Activated T-helper 1 cell treated with Interleukin-2 at 50 U/mL for 16 hours (primary cell): ENCODE measurements at places on chromosomes 11 and 22.
A peak's percentile ranks its signal among the peaks of the same experiment; 100 is the strongest.

DNA sequence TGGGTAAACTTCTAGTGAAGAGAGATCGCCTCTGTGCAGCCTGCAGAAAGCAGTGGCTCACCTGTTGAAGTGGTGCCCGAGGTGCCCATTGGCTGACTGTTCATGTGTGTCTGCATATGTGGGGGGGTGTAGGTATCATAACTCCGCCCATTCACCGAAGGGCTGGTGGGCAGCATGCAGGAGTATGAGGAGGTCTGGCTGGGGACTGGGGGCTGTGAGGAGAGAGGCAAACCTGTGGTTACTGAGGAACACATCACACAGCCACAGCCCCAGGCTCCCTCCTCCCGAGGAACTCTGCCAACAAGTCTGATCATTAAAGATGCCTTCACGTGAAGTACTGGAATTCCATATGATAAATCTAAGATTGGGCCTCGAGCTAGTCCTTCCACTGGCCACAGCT is 20.5 kb downstream of the PAX6 start:
- DNase-seq = no peak

- peak; percentile 51 for DNase-seq
These were observed 29.2 kb upstream of the XBP1 start for GRCh38 chr22:28829358-28830181.

DNA sequence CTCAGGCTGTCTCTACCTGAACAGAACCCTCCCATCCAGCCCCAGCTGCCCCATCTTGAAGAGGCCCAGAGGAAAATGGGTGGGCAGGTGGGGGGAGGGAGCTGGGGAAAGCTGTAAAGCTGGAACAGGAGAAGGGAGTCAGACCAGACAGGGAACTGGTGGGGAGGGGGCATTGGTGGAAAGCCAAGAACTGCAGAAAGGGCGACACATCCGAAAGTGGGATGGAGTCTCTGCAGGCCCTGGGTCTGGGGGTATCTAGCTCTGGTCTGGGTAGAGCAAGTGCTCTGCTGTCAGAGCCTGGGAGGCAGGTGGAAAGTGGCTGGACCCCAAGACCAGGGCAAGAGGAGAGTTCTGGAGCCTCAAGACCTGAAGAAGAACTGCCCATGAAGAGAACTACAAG is 7.7 kb downstream of the TMPRSS13 start:
- DNase-seq = no peak

DNA sequence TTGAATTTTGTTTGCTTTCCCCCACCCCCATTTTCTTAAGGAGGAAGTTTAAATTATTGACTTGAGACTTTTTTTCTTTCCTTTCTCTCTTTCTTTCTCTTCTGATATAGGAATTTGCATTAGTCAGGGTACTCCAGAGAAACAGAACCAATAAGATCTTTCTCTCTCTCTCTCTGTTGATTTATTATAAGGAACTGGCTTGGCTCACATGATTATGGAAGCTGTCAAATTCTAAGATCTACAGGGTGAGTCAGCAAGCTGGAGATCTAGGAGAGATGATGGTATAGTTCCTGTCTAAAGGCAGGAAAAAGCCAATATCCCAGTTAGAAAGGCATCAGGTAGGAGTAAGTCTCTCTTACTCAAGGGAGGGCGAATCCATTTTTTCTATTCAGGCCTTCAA is 64.0 kb downstream of the CCDC81 start:
- DNase-seq = no peak

GRCh38 chr11:125170510-125171031 is 6.0 kb downstream of the PKNOX2 start:
- DNase-seq = no peak

GRCh38 chr11:93370260-93370659 is 39.7 kb downstream of the DEUP1 start:
- DNase-seq = no peak

DNA sequence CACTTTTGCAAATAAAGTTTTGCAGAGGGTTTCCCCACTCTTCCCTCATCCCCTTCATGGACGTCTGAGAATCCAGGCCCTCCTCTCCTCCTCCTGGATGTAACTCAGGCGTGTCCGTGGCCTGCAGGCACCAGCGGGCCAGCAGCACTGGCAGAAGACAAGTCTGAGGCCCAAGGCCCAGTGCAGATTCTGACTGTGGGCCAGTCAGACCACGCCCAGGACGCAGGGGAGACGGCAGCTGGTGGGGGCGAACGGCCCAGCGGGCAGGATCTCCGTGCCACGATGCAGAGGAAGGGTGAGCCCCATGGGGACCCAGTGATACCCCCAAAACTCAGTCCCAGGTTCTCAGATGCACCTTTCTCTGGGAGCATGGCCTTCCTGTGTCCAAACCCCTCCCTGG is 14.4 kb downstream of the TUB start:
- no peak for DNase-seq

GRCh38 chr11:64772303-64773018 is 5.9 kb downstream of the SF1 start:
- no peak for DNase-seq

- no peak for DNase-seq
These were observed 51.6 kb downstream of the CLMP start for GRCh38 chr11:123143476-123143875.

DNA sequence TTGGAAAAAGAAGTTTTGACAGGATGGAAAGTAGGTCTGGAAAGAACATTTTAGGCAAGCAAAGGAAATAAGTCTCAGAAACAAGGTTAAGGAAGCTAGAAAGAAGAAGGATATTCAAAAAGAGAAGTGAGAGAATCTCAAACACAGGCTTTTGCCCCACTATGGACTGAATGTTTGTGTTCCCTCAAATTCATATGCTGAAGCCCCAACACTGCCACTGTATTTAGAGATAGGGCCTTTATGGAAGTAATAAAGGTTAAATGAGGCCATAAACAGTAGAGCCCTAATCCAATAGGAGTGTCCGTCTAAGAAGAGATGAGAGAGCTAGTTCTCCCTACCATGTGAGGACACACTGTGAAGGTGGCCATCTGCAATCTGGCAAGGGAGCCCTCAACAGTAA is 20.6 kb upstream of the RPS13 start:
- DNase-seq = no peak

GRCh38 chr11:30712749-30713148 is 126.6 kb upstream of the MPPED2 start:
- DNase-seq = no peak

DNA sequence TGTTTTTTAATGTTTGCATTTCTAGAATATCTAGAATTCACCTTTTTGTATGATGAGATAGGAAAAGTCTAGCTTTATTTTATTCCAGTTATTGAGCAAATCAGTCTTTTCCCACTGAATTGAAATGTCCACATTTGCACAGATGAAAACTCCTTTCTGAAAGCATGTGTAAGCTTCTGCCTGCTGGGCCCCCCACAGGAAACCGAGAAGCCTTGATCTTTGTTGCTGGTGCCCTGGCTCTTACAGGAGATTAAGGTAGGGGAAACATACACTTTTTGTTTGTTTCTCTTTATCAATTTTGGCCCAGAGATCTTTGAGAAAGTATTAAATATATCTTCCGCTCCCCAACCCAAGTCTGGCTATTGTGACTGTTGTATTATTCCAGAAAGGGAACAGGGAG is 87.2 kb upstream of the GNAZ start:
- DNase-seq = no peak

- no peak for DNase-seq
These were observed 1.0 kb upstream of the PLAAT2 start for GRCh38 chr11:63564056-63564774.

DNA sequence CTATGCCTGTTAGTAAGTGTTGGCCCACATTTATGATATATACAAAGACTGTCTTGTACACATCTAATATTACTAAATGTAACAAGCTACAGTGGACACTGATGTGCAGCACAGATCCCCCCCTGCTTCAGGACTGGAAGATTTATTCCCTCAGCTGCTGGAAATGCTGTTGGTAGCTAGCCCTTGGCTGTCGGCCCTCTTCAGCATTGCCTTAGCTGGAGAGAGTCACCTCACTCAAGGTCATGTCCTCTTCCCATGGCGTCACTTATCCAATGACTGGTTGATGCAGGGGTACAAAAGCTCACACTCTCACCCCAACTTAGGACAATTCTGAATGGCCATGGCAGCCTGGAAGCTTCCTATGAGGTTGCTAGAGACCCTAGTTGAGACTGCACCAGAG is 312.7 kb downstream of the SOX6 start:
- DNase-seq = no peak

DNA sequence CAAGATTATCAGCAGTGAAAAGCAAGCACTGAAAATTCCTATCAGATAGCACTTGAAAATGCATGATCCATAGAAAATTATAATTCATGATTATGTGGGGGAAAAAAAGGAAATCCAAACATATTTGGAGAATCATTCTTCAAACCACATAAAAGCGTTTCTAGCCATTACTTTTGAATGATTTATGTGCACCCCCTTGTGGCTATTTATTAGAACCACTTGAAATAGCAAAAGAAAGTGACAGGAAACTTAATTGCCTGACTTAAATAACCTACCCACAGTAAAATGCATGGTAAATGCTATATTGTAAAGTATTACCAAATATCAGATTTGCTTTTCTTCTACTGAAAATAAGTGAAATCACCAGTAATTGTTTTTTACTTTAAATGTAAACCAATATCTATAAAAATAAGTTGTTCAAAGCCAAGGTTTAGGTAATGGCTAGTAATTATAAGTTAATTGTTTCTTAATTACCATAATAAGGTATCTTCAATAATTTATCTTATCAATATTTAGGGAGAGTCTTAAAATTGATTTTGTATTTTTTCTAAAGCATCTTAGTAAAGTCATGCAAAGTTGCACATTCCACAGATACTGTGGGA is 168.5 kb downstream of the ARHGAP42 start:
- no peak for DNase-seq
